ENCODE measurements at places on chromosomes 4 and X.

- H3K27ac ChIP-seq = no peak overlapping the region
- peaks cover 2% of the 10 kb centered on the region for H3K4me1 ChIP-seq
- DNase-seq = peak; percentile 28
- no peaks in the 10 kb centered on the region for H3K36me3 ChIP-seq
These were observed 906 bp downstream of the DKK2 start for GRCh38 chr4:107034996-107035818.

DNA sequence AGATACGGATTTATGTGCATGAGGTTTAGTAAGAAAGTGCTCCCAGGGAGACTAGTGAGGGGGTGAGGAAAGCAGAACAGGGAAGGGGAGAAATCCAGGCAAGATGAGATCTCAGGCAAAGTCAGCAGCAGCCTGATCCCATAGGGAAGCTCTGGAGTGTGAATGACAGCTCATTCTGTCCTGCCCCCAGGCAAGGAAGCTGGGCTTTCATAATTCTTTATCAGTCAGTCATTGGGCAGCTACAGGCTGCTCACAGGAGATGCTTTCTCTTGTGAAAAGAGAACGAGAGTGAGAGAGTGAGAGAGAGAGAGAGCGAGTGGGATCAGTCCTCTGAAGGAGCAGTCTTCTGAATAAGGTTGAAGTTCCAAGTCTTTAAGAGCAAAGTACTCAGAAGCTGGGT lies 48.1 kb downstream of the SRPX start:
- H3K27ac ChIP-seq = no peak overlapping the region
- no peaks in the 10 kb centered on the region for H3K27me3 ChIP-seq
- no peak overlapping the region for H3K4me3 ChIP-seq
- no peak for DNase-seq
- no peaks in the 10 kb centered on the region for H3K36me3 ChIP-seq

GRCh38 chrX:24175276-24175675 lies 25.7 kb downstream of the ZFX start:
- peaks cover 3% of the 10 kb centered on the region for H3K4me1 ChIP-seq
- H3K4me3 ChIP-seq = no peak overlapping the region
- DNase-seq = no peak

- DNase-seq = no peak
- H3K36me3 ChIP-seq = no peaks in the 10 kb centered on the region
These were observed 59.0 kb upstream of the ADGRA3 start for GRCh38 chr4:22574880-22575279.

DNA sequence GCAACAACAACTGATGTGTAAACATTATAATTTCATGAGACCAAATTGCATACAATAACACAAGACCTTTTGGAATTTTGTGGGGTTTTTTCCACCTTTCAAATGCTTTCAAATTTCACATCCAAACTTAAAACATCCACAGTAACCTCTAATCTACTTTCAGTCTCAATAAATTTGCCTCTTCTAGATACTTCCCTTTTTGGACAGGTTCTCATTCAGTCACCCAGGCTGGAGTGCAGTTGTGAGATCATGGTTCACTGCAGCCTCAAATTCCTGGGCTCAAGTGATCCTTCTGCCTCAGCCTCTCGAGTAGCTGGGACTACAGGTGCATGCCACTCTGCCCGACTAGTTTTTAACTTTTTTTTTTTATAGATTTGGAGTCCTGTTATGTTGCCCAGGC lies 556.6 kb downstream of the NLGN4X start:
- H3K27ac ChIP-seq = no peak overlapping the region
- no peaks in the 10 kb centered on the region for H3K36me3 ChIP-seq
- no peak for DNase-seq
- no peaks in the 10 kb centered on the region for H3K4me1 ChIP-seq
- no peaks in the 10 kb centered on the region for H3K27me3 ChIP-seq

DNA sequence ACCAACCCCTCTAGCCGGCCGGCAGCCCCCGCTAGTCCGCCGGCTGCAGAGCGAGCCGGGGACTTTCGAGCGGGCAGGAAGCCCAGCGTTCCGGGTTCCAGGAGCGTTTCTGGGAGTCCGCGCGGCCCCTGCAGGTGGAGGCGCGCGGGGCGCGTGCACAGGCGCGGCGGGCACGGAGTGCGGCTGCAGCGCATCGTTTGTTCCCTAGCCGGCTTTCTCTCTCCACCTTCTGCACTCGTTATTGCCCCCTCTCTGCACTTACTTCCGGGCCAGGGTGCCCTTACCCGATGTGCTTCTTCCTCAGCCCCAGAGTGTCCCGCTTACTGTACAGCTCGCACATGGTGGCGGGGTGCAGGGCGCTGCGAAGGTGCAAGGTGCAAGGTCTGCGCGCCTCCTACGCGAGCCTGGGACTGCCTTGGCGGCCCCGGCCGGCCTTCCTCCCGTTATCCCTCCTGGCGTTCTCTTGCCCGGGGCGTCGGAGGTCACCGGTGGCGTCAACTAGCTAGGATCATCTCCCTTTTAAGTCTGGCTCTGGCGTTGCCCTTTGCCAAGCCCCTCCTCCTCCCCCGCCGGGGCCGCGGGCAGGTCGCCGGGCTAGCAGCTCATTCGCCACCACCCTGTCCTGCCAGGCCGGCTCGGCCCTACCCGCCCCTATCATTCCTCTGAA lies at the start of gene ETNPPL:
TSS of gene ETNPPL (minus strand) at position 495 of the 667 bp plus-strand sequence. CDS start at position 340, 155 bp downstream.
- no peaks in the 10 kb centered on the region for H3K27me3 ChIP-seq
- no peaks in the 10 kb centered on the region for H3K36me3 ChIP-seq
- H3K4me1 ChIP-seq = no peaks in the 10 kb centered on the region
- peak within 1 kb of the TSS; percentile 45 for H3K4me3 ChIP-seq

GRCh38 chr4:31360786-31361185 lies 640.6 kb downstream of the PCDH7 start:
- no peak overlapping the region for H3K4me3 ChIP-seq
- no peak for DNase-seq
- no peaks in the 10 kb centered on the region for H3K27me3 ChIP-seq
- no peaks in the 10 kb centered on the region for H3K36me3 ChIP-seq

GRCh38 chr4:24570574-24571236 lies 13.6 kb downstream of the DHX15 start:
- no peak overlapping the region for H3K4me3 ChIP-seq
- DNase-seq = no peak
- H3K27me3 ChIP-seq = no peaks in the 10 kb centered on the region
- peaks cover 2% of the 10 kb centered on the region for H3K4me1 ChIP-seq
- no peak overlapping the region for H3K27ac ChIP-seq
